A549 (cell line): ENCODE measurements at places on chromosomes 5 and 9.
A peak's percentile ranks its signal among the peaks of the same experiment; 100 is the strongest.

DNA sequence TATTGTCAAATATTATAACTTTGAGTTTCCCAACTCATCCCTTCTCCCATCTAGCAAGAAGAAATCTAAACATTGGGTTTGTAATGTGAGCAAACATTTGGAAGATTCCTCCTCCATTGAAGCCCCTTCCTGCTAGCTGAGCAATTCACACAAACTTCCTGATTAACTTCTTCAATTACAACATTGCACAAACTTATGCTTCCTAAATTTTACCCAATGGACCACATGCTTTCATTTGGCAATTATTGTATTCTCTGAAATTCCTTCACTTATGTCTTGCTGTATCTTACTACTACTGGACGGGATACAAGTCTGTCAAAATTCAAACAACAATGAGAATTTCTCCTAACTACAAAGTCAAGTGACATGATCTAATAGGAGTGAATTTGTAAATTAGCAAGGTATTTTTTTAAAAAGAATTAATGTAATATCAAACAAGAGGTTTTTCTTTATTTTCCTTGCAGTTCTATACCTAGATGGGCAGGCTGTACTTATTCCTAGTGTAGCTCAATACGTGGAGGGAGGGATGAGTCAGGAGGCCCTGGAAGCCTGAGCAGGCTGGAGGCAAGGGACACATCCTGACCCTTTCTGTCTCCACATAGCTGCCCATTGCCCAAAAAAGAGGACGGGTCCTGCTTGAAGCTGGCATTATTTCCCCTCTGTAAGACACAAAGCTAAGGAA, 11.8 kb upstream of the IFNW1 start:
- DNase-seq: peak; percentile 3

GRCh38 chr5:154165886-154166285, 24.6 kb upstream of the GALNT10 start:
- no peak for DNase-seq

- no peak for DNase-seq
Observed at GRCh38 chr5:52807037-52807436, 19.3 kb downstream of the ITGA1 start.

- peak; percentile 48 for DNase-seq
Observed at GRCh38 chr5:8457187-8458037, 588.5 kb downstream of the MTRR start.

DNA sequence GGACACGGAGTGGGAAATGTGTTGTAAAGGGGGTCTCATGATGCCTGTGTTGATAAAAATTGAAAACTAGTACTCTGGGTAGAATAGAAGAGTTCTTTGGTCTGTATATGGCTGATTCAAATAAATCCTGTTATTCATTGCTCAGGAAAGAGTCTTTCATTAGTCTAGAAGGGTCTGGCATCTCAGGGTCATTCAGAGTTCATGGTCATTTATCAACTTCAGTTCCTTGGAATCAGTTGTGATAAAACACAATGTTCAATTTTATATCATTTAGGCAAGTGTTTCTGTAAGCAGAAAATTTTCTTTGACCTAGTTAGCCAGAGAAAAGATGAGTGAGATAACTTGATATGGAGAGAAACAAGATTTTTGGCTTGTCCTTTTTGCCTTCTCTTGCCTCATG, 36.3 kb downstream of the SPATA31D1 start:
- DNase-seq: no peak

DNA sequence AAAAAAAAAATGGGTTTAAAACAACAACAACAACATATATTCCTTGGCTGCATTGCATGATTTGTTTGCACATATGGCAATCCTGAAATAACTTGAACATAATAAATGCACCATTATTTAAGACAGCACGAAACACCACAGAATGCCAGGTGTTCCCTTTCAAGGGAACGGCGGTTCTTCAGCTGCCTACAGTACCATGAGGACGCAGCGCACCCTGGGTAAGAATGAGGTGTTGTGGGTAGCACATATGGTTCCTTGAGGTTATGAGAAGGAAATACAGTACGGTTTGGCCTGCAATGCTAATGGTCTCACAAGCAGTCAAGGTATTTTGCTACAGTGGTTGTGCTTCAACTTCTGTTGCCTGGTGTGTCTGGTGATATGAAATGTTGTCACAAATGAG, 174.8 kb downstream of the SLC12A2 start:
- no peak for DNase-seq

DNA sequence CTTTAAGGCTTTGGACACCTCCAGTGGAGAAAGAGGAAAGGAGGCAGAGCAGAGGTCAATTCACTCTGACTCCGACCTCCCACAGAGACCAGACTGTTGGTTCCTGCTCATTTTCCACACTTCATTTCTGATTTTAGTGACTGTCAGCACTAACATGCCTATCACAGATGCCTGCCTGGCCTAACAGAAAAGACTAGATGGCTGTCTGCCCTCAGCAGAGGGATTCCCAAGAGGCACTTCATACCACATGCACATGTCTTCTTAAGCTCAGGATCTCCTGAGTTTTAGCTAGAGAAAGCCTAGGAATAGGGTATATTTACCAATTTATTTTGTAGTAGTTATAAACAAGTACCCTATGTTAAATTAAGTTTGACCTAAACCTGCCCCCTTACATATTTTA, 336.0 kb downstream of the ENC1 start:
- no peak for DNase-seq

DNA sequence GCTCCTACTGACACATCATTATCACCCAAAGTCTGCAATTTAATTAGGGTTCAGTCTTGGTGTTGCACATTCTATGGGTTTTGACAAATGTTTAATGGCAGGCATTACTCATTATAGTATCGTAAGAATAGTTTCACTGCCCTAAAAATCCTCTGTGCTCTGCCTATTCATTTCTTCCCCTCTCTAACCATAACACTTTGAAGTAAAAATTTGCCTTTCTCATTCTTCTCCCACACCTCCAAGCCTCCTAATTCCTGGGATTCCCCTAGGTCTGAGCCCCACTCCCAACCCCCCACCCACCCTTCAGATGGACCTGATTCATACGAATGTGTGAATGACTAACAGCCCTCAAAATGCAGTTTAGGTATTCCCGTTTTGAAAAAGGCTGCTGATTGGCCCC, 18.4 kb downstream of the ENC1 start:
- no peak for DNase-seq
